RWPE2 (cell line): ENCODE measurements at places on chromosomes 5 and 9.

- no peak for DNase-seq
These were observed 89.2 kb downstream of the CAMSAP1 start for GRCh38 chr9:135817951-135818717.

DNA sequence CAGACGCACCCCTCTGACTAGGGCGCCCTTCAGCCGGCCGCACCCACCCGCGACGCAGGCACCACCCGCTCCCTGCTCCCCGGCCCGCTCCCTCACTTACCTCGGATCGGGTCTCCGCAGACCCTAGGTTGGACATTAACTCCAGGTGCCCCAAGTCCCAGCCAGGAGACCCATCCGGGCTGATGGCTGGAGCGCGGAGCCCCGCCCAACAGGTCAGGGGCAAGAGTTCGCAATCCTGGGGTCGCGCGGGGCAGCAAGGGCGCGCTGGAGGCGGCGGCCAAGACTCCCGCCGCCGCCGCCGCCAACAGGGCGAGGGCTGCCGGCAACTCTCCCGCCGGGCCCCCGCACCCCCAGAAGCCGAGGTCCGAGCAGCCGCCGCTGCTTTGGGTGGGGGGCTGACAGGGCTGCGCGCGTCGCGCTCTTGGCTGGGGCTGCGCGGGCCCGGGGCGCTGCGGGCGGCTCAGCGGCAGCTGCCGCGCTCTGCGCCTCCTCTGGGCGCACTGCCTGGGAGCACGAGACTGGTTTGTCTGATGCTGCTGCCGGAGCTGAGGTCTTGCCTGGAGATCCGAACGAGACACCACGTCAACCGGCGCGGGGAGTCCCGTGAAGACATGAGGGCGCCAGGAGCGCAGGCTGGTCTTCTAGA lies at the start of gene GDNF:
Gene GDNF (minus strand): TSS at position 635 of the 646 bp plus-strand sequence. CDS start 5,245 bp downstream, outside the sequence.
- DNase-seq, result no peak

- no peak for DNase-seq
These were observed 82.9 kb downstream of the PJA2 start for GRCh38 chr5:109326919-109327318.

GRCh38 chr5:31107091-31107518 lies 86.4 kb upstream of the CDH6 start:
- no peak for DNase-seq

DNA sequence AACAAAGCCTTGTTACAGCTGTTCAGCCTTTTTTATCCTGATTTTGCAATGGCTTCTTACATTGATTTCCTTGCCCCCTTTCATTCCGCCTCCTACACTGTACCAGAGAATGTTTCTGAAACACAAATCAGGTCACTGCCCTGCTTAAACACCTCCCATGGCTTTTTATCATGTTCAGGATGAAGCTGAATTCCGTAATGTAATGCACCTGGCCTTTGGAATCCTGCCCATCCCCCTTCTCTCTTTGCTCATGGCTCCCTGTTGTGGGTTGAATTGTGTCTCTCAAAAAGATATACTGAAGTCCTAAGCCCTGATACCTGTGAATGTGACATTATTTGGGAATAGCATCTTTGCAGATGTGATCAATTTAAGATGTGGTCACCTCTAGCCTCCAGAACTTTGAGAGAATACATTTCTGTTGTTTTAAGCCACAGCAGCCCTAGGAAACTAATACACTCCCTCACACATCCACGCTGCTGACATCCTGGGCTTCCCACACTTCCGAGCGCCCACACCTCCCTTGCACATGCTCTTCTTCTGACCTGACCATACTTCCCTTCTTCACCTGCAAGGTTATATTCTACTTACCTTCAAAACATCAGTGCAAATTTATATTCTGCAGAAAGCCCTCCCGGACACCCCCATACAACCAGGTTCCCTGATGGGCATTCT lies 101.2 kb downstream of the DNAH5 start:
- no peak for DNase-seq

DNA sequence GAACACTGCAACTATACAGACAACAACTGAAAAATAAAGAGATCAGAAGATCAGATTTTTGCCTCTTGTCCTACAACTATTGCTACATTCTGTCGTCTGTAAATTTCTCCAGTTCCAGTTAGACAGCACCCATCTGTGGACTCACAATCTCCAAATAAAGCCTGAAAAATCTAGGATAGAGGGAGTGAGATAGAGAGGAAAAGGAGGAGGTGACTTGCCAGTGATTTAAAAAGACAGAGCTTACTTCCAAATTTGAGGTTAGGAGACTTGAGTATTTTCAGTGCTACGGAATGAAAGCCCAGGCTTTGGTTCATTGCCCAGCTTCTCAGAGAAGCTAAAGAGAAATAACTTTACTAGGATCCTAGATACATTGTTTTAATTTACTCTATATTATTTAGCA lies 63.6 kb downstream of the PTCD2 start:
- DNase-seq, result no peak

DNA sequence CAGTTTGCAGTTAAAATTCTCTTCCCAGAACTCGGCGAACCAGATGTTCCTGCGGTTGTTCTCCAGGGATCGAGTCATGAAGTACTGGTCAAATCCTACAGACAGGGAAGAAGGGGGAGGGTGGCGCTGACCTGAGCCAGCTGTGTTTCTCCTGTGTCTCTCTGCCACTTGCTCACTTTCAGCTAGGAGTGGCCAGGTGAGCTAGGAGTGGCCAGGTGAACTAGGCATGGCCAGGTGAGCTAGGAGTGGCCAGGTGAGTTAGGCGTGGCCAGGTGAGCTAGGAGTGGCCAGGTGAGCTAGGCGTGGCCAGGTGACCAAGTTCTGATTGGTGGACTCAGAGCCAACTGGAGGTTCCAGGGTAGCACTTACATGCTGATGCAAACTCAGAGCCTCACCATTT lies 5.8 kb downstream of the GRM6 start:
- DNase-seq, result no peak

DNA sequence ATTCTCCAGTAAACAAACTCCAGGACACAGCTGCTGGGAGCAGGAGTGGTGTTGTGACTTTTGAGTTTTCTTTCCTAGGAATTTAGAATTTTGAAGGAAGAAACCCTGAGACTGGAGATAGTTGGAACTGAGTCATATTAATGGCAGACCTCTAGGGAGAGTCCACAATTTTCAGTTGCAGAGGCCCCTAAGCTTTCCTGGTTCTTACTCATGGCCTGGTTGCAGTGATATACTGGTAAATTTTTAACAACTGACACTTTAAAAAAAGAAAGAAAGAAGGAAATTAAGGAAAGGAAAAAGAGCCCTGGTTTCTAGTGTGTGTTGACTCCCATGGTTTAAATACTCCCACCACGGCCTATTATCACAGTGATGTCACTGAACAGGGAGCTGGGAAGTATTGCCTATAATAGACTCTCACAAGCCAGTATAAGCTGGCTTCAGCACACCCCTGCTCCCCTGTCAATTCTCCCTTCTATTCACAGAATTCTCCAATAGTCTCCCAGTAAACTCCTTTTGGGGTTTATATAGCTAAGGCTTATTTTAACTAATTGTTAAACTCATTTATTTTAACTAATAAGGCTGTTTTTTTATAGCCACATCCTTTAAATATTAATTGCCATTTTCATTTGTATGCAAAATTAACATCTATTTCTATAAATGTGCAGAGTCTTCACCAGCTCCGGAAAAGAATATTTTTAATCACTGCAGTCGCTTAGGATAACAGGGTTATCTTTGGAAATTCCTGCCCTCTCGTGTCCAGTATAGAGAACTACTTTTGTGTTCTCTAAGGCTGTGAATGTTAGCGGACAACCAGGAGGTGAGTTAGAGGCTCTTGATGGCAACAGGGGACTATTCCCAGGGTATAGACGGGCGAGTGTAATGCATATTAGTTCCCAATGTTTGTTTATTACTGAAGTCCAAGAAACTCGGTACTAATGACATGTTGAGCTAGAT lies 59.7 kb downstream of the GGTA1 start:
- no peak for DNase-seq

DNA sequence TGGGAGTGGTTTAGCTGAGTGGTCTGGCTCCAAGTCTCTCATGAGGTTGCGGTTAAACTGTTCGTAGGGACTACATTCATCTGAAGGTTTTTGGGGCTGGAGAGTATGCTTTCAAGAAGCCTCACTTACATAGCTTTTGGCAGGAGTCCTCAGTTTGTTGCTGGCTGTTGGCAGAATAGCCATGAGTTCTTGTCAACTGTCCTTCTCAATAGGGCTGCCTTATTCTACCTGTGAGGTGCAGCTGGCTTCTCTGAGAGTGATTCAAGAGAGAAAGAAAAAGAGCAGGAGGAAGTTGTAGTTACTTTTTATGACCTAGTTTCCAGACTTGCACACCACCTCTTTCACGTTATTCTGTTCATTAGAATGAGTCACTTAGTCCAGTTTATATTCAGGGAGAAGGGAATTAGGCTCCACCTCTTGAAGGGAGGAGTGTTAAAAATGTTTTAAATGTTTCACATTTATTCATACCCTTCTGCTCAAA lies 33.2 kb downstream of the YTHDC2 start:
- DNase-seq, result no peak

DNA sequence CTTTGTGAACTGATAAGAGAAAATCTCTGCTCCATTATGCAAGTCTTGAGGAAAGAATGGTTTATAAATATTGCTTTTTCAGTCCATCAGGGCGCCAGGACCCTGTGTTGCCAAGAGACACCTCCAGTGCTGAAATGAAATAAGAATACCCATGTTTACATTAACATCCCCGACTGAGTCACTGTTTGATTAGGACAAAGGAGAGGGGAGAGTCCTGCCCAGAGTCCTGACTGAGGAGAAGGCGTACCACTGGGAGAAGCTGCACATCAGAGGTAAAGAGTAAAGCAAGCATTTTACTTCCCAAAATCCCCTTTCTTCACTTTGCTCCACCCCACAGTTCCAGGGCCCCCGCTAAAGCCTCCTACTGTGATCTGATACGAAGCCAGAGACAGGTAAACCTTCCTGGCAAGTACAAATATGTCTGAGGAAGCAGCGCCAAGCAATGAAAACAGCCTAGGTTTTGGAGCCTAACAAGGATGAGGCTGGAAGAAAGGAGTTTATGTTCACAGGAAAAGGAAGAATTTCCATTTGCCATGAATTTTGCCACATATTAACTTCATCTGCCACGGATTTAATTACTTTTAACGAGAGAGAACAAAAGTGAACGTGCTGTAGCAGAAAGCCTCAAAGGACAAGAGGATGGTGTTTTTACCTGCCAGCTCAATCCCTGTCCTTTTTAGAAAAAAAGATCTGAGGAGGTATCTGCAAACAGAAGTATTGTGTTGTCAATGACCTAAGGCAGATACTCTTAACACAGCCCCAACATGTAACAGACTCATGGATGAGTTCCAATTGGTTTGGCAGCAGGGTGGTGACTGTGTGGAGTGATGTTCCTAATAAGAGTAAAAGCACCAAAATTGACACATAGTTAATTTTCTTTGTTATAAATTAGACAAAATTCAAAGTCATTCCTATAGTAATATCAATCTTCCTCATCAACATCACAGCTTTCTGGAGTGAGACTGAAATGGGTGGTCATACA lies 209.4 kb upstream of the TLE4 start:
- DNase-seq, result no peak

- DNase-seq, result no peak
These were observed 8.0 kb downstream of the LHX6 start for GRCh38 chr9:122220673-122221182.

DNA sequence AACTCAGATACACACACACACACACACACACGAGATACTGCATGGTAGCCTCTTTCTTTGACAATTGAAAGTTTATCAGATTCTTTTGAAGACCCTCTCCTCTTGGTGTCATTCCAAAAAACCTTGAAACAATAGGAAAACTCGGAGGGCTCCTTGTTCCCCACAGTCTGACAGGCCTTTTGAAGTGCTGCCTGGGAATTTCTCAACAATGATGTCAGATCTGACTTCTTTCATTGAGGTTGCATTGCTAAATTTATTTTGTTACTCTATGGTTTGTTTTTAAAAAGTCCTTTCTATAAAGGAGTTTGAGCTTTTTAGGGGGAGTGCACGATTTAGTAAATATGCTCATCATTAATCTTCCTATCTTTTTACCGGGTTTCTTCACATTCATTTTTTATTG lies 583.9 kb downstream of the SEMA5A start:
- DNase-seq, result no peak

DNA sequence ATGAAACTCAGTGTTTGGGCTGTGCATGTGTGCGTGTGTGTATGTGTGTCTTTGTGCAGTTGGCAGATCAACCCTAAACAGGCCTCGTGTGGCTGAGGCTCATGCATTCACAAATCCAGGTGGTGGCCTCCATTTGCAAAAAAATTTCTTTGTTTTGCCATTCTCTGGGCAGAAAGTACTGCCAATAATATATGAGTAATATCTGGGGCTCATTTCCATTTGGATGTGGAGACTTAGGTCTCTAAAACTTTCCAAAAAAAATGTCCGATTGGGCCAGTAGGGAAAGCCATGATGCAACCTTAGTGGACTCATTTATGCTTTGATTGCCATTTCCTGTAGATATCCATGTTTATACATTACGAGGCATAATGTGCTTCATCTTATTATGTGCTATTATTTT lies 77.9 kb upstream of the RPS23 start:
- no peak for DNase-seq

DNA sequence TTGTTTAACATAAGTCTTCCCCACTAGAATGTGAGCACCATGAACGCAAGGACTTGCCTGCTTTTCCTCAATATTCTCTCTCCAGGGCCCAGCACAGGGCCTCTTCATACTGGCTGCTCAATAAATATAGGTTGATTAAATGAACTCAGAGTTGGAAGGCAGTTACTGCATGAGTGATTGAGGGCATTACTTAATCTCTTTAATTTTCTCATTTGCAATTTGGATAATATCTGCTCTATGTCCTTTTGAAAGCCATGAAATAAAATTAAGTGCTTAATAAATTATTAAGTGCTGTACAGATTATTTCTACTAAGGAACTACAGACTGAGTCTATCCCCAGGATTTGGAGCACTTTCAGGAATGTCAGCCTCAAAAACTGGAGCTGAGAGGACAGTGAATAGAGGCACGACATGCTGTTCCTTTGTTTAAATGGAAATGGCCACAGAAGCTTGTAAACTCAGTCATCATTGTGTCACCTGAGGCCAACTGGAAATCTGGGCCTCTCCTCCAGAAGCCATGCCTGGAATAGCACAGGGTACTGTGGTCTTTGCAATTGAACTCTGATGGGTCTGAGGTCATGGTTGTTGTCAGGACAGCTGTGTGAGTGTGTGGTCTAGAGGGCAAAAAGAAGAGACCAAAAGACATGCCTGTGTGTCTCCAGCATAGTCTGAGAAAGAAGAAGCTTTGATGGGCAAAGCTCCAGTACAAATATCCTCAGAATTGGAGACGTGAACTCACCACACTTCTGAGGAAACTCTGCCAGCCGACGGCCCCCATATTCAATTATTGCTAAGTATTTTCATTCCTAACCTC lies 86.1 kb downstream of the SH3TC2 start:
- DNase-seq, result no peak

DNA sequence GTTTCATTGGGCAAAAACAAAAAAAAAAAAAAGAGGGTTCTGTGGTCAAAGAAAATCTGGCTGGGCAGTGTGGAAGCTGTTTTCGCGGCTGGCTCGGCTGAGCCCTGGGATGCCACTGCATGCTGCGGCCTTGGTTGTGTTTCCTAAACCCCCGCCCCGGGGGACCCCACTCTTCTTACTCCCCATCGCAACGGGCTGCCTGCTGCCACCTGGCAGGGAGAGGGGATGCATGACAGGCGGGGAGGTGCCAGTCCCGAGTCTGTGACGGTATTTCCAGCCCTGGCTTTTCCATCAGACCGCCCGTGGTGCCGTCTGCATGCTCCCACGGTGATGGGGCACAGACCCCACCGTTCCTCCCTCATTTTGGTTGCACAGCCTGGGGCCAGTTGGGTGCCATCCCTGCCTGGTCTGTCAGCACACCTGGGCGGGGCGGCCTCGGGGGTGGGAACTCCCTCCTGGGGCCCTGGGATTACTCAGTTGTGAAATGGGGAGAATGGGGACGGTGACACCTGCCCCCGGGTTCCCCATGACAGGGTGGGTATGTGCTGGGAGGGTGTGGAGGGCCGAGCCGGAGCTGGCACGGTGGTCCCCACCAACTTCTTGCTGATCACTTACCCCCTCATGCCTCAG lies 101.0 kb downstream of the RXRA start:
- DNase-seq, result no peak
